OCI-M1 (cell line): ENCODE measurements at places on chromosomes 7 and 10.

GRCh38 chr10:14405076-14406065 is 74.6 kb upstream of the FRMD4A start:
- DNase-seq, result no peak

DNA sequence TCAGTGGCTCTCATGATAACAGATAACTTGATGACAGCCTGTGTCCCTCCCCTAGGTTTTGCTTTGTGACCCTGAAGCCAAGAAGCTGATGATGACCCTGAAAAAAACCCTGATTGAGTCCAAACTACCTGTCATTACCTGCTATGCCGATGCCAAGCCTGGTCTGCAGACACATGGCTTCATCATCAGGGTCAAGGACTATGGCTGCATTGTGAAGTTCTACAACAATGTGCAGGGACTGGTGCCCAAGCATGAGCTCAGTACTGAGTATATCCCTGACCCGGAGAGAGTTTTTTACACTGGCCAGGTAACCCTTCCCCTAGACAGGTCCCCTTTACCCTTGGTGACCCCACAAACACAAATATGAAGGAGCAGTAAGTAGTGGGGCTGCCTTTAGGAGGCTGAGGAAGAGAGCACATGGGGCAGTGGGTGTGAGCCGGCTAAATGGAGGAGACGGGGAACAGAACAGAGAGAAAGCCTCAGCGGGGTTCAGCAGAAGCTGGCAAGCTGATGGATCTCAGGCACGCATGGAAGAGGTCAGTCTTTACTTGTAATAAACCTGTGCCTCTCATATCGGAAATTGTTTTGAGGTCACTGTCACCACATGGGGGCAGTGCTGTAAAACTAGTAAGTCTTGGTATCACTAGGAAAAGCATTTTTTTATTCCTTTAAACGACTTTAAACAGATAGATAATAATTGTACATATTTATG is 20.2 kb downstream of the PDCD11 start:
- peak; percentile 78 for DNase-seq

DNA sequence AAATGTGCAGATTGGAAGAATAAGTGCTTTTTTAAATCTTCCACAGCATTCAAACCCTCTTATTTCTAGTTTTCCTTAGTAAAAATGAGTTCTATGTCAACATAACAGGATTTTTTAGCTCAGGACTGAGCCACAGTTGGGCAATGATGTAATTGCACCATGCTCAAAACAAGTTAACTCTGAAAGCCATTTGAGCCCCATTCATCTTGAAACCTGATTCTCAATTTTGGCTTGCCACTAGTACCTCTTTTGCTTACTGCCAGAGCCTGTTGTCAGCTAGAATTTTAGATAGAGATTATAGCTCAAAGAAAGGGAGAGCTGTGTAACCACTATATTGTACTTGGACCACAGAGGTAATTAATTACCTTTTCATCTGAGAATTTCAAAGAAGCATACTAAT is 1028.5 kb upstream of the PHF14 start:
- no peak for DNase-seq

DNA sequence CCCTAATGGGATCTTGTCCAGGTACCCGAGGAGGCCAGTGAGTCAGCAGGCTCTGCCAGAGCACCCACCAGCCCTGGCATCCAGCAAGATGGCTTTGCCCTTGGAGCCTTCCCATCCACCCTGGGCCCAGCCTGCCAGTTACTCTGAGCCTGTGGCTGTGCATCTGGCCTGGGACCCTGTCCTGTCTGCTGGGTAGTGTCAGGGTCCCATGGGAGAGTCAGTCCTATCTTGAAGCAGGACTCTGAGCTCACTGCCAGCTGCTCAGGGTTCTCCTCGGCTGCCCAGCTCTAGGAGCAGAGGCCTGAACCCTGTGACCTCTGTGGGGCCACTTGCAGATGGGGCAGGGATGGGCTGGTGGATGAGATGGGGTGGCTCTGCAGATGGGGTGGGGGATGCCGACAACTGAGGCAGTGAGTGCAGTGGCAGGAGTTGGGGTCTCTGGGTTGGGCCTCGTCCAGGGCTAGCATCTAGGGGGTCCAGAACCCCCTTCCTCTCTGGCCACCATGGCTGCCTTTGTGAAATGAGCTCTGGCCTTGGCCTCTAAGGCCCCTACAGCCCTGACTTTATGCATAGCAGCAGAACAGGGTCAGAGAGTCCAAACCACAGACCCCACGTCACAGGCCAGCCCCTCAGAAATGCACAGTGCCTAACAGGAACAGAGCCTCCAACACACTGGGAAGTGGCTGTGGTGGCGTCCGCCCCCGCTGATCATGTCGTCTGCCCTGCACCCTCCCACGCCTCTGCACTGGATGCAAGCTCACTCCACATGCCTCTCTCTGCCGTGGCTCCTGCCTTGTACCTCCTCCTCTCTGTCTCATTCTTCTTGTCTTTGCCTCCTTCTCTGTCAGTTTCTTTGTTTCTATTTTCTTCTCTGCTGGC is 88.1 kb upstream of the RET start:
- peak; percentile 90 for DNase-seq

GRCh38 chr10:62231805-62232204 is 36.8 kb downstream of the RTKN2 start:
- no peak for DNase-seq

GRCh38 chr7:28921822-28922221 is 36.3 kb downstream of the TRIL start:
- DNase-seq, result peak; percentile 83

DNA sequence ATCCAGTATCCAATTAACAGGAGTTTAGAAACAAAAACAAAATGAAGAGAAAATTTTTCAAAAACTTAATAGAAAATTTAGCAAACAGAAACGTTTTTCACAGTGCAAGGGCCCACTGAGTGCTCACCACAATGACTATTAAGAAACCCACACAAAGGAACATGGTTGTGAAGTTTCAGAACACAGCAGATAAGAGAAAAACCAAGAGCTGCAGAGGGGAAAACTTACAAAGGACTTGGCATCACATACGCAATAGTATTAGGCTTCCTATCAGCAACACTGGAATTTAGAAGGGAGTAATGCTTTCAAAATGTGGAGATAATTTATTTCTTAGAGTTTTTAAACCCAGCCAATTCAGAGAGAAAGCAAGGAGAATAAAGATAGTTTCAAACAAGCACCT is 1.7 kb upstream of the C7orf25 start:
- peak; percentile 65 for DNase-seq

DNA sequence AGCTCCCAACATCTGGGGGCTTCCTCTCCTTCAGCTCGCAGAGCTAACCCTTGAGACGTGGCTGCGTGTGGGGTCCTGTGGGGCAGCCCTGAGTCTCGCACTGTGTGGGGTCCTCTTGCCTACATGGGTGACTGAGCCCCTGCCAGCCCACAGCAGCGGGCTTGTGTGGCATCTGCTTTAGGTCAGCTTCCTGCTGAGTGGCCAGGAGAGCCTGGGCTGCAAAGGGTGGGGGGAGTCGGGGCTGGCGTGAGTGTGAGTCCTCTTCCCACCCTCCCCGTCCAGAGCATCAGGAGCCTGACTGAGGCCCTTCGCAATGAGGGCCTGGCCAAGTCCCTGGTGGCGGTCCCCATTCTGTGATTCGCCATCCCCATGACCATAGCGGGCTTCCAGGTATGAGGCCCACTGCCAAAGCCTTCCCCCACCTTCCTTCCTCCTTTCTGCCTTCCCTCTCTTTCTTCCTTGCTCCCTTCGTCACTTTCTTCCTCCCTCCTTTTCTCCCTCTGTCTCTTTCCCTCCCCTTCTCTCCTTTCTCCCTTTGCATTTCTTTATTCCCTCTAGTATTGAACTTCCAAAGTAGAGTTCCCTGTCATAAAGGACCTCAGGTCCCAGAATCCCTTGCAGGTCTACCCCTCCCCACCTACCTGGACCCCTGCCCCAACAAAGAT is 85.2 kb downstream of the CDH23 start:
- no peak for DNase-seq

- DNase-seq, result no peak
Observed at GRCh38 chr10:6274040-6274439, 71.3 kb downstream of the PFKFB3 start.

GRCh38 chr7:40969641-40970040 is 733.2 kb downstream of the INHBA start:
- no peak for DNase-seq

GRCh38 chr7:82594665-82595064 is 151.1 kb upstream of the CACNA2D1 start:
- no peak for DNase-seq

DNA sequence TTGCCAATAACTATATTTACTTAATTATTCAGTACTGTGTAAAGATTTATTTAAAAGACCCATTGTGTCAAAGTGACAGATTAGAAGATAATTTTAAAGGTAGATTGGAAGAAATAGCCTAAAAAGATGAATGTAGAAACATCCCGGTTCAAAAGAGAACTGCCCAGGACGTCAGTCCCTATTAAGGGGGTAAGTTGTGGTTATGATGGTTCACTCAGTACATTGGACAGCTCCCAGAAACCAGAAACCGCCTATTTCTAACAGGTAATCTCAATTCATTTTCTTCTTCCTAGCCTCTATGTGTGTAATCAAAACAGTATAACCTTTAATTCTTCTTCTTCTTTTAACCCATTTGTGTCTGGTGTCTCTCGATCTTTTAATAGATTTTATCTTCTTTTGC is 1.5 kb upstream of the FERD3L start:
- DNase-seq, result peak; percentile 43

DNA sequence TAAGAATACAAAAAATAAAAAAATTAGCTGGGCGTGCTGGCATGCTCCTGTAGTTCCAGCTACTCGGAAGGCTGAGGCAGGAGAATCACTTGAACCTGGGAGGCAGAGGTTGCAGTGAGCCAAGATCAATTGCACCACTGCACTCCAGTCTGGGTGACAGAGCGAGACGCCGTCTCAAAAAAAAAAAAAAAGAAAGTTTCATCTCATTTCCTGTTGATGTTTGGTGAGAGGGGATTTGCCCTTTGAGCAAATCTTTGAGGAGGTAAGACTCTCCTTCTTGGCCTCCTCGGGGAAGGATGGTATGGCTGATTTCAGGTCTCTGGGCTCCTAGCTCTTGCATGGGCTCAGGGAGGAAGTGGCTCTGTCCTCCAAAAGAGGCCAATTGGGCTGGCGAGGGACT is 3.6 kb upstream of the GRID2IP start:
- DNase-seq, result no peak

DNA sequence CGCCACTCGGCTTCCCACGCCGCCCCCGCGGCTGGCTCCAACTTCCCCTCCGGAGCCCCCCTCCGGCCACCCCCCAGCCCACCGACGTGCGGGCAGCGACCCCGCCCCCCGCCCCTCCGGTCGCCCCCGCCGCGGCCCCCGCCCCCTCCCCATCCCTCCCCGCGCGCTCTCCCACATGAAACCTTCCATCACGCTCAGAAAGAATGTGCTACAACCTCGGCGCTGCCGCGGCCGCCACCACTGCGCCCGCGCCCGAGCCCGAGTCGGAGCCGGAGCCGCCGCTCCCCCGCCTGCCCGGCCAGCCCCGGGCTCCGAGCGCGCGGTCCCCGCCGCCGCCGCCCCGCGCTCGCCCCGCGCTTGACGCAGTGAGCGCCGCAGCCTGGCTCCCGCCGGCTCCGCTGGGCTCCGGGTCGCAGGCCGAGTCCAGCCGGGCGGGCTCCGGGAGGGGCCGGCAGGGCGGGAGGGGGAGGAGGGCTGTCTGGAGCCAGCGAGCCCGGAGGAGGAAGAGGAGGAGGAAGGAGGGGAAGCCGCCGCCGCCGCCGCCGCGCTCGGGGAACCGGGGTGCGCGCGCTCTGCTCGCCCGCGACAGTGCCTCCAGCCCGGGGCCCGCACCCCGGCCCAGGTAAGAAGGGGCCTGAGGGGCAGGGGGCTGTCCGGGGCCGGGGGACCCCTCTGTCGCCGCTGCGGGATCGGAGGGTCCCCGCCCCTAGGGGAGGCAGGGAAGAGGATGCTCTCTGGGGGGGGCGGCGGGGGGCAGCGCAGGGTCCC is 4.3 kb upstream of the ELFN1 start:
- DNase-seq, result no peak

DNA sequence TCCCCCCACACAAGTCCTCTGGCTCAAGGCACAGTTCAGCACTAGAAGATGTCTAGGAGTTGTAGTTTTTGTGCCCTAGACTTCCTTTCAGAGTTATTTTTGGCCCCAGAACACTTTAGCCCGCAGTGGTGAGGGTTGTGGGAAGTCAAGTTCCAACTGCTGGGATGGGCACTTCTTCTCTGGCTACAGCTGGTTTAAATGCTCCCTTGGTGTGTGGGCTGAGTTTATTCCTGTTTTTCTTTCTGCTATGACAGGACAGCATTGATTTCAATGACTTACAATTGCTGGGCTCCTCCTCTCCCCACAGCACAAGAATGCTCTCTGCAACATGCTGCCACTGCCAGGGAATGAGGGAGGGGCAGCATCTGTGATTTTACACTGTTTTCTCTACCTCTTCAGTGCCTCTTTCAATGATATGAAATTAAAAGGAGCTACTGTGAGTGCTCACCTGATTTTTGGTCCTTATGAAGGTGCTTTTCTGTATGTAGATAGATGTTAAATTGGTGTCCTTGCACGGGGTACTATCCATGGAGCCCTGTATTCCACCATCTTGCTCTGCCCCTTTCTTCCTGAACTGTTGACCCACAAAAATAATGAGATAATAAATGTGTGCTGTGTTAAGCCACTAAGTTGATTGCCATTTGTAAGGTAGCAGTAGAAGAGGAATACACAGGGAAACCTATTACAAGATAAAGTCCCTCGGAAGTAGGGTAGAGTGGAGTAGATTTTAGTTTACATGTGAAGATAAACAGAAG is 56.3 kb downstream of the SLC13A1 start:
- DNase-seq, result no peak

DNA sequence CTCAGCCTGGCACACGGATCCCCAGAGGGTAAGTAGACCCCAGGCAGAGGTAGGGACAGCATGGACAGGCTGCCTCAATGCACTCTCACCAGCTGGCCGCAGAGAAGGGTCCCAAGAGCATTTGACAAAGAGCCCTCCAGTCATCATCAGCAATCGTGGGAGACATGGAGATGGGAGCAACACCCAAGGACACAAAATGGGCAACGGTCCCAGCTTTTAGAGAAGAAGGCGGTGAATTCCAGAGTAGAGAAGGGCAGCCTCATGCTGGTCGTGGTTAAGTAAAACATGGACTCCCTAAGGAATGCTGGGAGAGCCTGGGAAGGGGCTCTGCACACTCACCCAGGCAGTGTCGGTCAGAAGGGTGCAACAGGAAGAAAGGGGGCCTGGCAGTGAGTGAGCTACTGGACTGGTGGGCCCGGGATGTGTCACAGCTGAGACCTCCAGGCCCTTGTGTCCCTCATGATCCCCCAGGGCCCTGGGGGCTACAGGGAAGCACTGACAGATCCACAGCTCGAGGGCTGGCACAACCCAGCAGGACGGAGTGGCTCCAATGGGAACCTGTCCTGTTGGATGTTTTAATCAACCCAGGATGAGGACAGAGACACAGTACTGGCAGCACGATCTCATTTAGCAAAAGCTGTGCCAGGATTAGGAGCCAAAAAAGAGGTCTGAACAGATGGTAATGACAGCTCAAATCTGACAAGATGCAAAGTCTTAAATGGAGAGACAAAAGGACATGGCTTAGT is 147.1 kb downstream of the NEURL1 start:
- DNase-seq, result no peak

- DNase-seq, result peak; percentile 60
Observed at GRCh38 chr7:5452470-5452899, 28.9 kb upstream of the TNRC18 start.

GRCh38 chr7:12694817-12695216 is 7.4 kb downstream of the ARL4A start:
- no peak for DNase-seq
